ENCODE measurements at places on chromosomes 6 and 20.

DNA sequence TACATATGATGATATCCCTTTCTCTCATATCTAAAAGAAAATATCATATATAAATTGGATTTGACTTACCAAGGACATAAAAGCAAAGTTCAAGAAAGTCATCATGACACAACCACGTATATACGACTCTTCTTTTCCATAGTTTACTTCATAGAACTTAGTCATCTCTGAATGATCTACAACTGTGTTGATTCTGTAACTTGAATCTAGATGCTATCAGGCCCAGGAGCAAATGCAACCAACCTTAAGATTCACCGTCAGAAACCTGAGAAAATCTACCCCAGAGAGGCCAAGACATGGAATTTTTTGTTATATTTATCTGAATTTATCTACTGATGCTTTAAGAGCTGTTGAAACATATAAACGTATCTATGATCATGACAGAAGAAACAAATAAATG is 165.6 kb downstream of the PDE10A start:
- no peak for DNase-seq

GRCh38 chr6:143544011-143544696 is 32.6 kb upstream of the FUCA2 start:
- no peak for DNase-seq

- DNase-seq: no peak
Measured at GRCh38 chr6:53524455-53524815, 20.5 kb downstream of the GCLC start.

DNA sequence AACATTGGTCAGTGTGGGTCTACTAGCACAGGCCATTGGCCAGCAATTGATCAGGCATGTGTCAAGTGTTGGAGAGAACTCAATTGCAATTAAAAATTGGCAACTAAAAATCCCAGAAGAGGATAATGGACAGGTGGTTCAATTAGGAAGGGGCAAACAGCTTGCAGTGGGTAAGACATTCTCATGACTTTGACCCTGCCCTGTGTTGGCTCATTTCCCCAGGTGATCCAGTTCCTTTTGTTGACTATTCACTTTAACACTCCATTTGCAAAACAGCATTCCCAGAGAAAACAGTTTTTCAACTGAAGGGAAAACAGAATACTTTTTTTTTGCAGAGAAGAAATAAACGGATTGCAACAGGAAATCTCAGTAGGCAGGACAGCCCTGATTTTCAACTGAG is 28.9 kb upstream of the SCGN start:
- DNase-seq: no peak

DNA sequence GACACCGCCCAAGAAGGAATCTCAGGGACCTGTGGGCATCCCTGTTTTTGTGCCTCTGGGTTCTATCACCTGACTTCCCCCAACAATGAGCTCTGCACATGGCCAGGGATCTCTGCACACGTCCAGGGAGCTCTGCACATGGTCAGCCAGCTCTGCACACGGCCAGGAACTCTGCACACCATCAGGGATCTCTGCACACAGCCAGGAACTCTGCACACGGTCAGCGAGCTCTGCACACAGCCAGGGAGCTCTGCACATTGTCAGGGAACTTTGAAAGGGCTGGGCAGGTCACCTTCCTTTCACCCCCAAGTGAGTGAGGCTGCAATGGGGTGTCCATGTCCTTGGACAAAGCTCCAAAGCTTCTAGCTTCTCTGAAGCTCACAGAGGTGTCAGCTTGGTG is 5.2 kb upstream of the SLCO4A1 start:
- DNase-seq: no peak

DNA sequence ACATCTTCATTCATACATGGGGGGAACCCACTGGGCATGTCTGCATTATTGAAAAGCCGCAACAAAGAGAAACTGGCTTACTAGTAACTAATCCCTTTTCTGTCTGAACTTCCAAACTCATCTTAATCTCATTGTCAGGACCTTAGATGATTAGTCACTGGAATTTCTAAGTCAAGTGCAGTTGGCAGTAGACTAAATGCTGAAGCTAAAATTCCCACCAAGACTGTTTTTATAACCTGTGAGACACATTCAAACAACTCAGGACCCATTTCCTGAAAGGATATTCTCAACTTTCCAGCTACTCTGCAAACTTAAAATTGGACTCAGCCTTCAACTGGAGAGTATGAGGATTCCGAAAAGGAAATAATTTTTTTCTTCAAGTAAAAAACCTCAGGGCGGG is 94.8 kb upstream of the SCAF8 start:
- DNase-seq: no peak

GRCh38 chr6:17032590-17032987 is 69.3 kb upstream of the STMND1 start:
- no peak for DNase-seq

GRCh38 chr20:52446421-52447224 is 255.0 kb upstream of the ZFP64 start:
- DNase-seq: no peak

GRCh38 chr6:21198032-21198640 is 395.4 kb upstream of the SOX4 start:
- no peak for DNase-seq

DNA sequence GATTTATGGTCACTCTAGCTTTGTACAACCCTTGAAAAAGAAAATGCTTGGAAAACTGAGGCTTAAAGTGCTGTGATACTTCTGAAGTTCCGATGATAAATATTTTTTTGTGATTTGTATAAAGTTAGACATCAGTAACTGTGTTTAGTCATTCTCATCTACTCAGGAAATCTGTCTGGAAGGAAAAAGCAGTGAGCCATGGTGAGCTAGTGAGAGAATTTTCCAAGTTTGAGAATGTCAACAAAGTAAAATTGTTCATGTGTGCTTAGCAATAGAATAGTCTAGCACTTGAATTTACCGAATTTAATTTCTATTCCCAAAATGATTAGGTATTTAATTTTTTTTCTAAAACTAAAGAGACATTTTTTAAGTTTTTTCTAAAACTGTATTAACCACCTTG is 41.3 kb upstream of the PLCB4 start:
- DNase-seq: no peak

GRCh38 chr20:37776049-37776448 is 82.2 kb downstream of the CTNNBL1 start:
- DNase-seq: no peak

- no peak for DNase-seq
Measured at GRCh38 chr20:40655451-40655850, 33.6 kb downstream of the MAFB start.

- DNase-seq: no peak
Measured at GRCh38 chr6:167405778-167406532, 81.1 kb downstream of the TTLL2 start.

DNA sequence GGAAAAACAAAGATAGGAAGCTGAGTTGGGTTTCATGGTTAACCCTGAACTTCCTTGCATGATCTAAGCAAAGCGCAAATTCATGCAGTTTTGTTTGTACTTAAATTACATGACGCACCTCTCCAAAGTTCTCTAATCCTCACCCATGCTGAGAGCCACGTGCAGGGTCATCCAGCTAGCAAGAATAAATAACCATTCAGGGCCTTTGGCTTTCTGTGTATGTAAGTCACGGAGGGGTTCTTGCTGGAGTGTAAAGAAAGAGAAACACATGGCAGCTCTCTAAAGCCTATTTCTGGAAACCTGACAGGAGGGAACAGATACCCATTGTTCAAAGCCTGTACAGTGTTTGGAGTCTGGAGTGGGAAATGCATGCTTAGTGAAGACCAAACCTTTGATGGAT is 171.7 kb upstream of the CCN2 start:
- no peak for DNase-seq

DNA sequence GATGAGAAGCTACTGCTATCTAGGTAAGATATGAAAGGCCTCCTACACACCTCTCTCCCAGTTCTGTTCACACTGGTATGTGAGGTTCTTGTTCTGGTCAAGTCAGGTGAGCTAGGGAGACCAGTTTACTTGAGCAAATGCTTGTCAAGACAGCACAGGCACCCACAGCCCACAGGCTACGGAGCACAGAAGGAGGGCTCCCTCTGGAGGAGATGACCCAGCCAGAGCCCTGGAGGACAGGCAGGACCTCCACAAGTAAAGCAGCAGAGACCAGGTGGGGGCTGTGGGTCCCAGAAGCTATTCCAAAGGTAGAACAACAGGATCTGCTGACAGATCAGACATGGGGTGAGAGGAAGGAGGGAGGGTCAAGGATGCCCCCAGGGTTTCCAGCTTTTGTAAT is 13.2 kb downstream of the MMP24OS start:
- no peak for DNase-seq

DNA sequence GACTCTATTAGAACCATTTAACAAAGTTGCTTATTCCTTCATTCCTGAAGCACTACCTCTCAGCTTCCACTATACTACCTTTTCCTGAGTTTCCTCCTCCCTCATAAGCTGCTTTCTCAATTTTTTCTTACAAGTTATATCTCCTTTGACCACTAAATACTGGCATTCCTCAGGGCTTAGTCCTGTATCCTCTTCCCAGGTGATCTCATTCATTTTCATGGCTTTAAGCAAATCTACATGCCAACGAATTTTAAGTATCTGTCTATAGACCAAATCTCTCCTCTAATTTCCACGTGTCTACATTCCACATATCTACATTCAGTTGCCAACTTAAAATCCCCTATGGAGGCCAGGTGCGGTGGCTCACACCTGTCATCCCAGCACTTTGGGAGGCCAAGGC is 134.7 kb downstream of the BTBD9 start:
- no peak for DNase-seq

DNA sequence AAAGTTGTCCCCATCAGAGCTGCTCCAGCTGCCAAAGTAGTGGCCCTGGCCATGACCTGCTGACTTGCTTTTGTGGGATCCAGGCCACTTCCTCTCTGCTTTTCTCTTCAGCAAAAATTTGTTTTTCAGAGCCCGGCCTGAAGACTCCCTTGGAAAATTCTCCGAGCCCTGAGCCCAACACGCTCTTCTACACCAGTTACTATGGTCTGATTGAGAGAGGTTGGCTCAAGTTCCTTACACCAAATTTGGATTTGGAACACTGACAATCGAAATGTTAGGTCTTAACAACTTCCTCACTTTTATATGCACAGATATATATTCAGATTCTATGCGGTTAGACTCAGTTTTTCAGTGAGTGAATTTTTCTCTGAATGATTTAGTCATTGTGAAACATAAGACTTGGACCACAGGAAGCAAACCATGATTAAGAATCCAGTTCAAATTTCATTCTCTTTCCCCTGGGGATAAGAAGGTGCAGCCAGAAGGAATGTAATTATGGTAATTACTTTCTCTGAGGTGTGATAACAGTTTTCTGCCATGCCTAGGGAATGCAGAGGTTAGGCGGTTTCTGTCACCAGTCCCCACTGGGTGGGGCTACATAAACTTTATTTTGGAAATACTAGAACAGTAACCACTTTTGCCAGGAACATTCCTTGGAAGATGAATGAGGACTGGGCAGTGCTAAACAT is 365.2 kb downstream of the SYNE1 start:
- DNase-seq: no peak

- no peak for DNase-seq
Measured at GRCh38 chr6:25089442-25089841, 153.7 kb upstream of the RIPOR2 start.

GRCh38 chr6:18748314-18748713 is 361.2 kb downstream of the RNF144B start:
- no peak for DNase-seq

GRCh38 chr20:19256085-19256484 is 43.6 kb downstream of the SLC24A3 start:
- no peak for DNase-seq

GRCh38 chr6:99521633-99522151 is 6.5 kb upstream of the USP45 start:
- no peak for DNase-seq

DNA sequence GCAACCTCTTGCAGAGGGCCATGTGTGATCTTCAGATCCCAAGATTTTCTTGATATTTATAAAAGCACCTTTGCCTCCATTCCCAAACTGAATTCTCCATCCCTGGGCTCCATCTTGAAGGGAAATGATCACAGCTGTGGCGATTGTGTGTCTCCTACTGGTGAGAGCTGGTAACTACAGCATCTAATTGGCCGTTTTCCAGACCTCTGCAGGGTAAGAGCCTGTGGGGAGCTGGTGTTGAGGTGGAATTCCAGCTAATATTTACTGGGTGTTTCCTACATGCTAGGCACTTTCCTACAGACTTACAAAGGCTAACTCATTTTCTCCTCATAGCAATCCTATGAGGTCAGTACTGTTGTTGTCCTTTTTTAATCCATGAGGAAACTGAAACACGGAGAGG is 59.2 kb upstream of the FNDC1 start:
- no peak for DNase-seq

DNA sequence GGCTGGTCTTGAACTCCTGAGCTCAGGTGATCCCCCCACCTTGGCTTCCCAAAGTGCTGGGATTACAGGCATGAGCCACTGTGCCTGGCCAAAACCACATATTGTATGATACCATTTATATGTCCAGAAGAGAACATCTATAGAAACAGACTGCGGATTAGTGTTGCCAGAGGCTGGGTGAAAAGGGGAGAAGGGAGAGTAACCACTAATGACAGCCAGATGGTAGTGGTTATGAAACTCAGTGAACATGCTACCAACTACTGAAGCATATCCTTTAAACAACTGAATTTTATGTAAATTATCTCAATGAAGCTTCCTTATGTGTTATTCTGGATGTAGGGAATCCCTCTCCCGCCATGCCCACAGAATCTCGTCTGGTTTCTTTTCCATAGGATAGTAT is 15.7 kb downstream of the SLC23A2 start:
- DNase-seq: no peak

- DNase-seq: no peak
Measured at GRCh38 chr20:24283186-24283585, 186.2 kb upstream of the SYNDIG1 start.

DNA sequence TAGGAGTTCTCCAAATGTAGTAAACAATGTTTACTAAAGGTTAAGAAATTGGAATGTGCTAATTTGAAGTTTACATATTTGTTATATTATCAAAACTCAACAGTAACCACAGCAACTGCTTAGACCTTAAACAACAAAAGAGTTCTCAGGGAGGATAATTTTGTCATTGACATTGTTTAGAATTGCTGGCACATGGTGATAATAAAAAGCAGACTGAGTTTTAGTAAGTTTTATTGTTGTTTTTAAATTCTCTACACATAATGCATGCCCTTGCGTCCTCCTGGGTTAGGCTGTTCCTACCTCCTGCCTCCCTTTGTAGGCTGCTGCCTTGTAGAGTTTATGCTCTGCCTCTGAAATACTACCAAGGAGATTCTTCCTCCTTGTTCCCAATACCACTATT is 28.7 kb downstream of the LAMA4 start:
- no peak for DNase-seq

DNA sequence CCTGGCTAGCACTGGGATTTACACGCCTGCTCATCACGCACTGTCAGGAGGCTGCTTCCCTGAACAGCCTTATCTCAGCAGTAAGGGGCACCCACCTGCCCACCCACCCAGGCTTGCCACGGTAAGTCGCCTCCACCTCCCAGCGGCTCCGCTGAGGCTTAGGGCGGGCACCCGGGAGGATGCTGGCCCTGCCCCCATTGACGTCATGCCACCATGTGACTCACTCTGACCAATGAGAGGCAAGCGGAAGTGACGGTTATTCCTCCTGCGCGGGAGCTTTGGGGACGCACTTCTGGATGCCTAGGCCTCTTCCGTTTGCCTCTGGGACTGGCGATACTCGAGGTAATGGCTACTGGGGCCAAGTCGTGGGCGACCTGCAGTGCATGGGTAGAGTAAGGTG is 256.8 kb downstream of the QKI start:
- no peak for DNase-seq

- DNase-seq: no peak
Measured at GRCh38 chr20:17841751-17842215, 126.8 kb downstream of the SNX5 start.

- DNase-seq: no peak
Measured at GRCh38 chr20:21063276-21063675, 42.9 kb downstream of the LINC00237 start.

Data from activated T-cell treated with anti-CD3 and anti-CD28 coated beads for 48 hours (primary cell).